ENCODE measurements at places on chromosomes 5 and 9.

- DNase-seq: no peak
Observed at GRCh38 chr5:77139001-77139400, 51.9 kb upstream of the ZBED3 start.

GRCh38 chr5:156456857-156457256 lies 129.9 kb downstream of the SGCD start:
- no peak for DNase-seq

GRCh38 chr9:134644725-134645606 lies 3.4 kb downstream of the COL5A1 start:
- DNase-seq: no peak

DNA sequence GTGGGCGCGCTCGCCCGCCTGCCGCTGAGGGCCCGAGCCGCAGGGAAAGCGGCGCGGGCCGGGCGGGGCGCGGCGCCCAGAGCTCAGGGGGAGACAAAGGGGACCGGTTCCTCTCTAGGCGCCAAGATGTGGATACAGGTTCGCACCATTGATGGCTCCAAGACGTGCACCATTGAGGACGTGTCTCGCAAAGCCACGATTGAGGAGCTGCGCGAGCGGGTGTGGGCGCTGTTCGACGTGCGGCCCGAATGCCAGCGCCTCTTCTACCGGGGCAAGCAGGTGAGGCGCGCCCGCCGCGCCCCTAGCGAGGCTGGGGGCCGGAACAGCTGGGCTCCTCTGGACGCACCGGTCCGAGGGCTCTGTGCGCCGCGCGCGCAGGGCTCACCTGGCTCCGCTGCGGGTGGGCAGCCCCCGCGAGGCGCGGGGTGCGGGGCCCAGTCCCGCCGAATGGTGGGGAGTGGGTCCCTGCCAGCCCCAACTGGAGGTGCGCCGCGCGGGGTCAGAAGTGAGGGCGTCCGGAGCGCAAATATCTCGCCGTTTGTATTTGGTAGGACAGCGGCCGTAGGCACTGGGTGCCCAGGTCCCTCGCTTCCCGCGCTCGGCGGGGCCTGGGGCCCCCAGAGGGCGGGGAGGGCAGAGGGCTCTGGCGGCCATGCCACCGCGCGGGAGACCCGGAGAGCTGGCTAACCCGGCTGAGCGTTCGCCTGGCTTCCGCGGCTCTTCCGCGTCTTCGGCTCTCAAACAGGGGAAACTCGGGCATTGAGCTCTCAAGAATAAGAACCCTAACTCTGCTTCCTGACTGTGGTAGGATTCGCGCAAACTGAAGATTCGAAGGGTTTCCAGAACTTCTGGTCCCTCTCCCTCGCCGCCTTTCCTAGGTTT lies 607 bp downstream of the UHRF2 start:
- peak; percentile 4 for DNase-seq

- no peak for DNase-seq
Observed at GRCh38 chr5:155729684-155730059, 597.3 kb upstream of the SGCD start.

GRCh38 chr5:154038261-154038706 lies 426 bp downstream of the FAM114A2 start:
- DNase-seq: no peak

GRCh38 chr9:96064826-96065481 lies 189.5 kb downstream of the ERCC6L2 start:
- DNase-seq: no peak

GRCh38 chr5:59800347-59800893 lies 93.1 kb downstream of the PDE4D start:
- DNase-seq: no peak

DNA sequence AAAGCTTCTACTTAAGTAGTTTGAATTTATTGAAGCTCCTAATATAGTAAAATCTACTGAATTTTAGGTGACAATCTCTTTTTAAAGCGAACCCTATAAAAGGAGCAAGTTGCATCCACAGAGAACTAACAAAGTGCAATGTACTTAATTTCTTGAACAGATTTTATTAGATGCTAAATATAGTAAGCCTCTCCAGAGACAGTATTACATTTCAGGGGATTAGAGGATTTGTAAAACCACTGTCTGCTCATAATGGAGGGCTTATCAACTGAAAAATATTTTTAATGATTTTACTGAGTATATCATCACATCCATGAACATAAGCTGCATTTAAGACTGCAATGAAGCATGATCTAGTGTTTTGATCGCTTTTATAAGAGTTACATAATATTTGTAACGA lies 230.0 kb upstream of the EFNA5 start:
- DNase-seq: no peak

GRCh38 chr9:116264361-116264760 lies 110.8 kb downstream of the PAPPA start:
- no peak for DNase-seq

GRCh38 chr5:168356592-168356991 lies 65.1 kb downstream of the WWC1 start:
- no peak for DNase-seq

- no peak for DNase-seq
Observed at GRCh38 chr9:135614821-135615665, 24.3 kb downstream of the GLT6D1 start.

- no peak for DNase-seq
Observed at GRCh38 chr5:639253-639530, 27.1 kb downstream of the CEP72 start.

- no peak for DNase-seq
Observed at GRCh38 chr9:95005278-95006143, 279.0 kb downstream of the AOPEP start.

DNA sequence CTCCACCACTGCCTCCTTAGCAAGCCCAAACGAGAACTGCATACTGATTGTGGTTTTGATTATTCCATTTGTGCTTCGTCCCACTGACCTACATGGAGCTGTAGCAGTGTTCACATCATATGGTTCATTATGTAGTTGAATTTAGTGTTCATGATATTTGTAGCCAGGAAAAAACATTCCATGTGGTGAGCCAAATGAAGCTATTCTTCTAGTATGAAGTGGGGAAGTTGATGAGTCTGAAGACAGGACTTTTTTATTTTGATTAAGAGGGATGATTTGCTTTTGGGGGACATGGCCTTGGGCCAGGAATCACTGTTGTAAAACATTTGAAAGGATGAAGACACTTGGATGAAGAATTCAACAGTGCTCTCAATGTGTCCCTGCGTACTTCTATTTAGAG lies 192.9 kb upstream of the SLC27A6 start:
- no peak for DNase-seq

- no peak for DNase-seq
Observed at GRCh38 chr9:128415281-128415680, 5.4 kb upstream of the CERCAM start.

DNA sequence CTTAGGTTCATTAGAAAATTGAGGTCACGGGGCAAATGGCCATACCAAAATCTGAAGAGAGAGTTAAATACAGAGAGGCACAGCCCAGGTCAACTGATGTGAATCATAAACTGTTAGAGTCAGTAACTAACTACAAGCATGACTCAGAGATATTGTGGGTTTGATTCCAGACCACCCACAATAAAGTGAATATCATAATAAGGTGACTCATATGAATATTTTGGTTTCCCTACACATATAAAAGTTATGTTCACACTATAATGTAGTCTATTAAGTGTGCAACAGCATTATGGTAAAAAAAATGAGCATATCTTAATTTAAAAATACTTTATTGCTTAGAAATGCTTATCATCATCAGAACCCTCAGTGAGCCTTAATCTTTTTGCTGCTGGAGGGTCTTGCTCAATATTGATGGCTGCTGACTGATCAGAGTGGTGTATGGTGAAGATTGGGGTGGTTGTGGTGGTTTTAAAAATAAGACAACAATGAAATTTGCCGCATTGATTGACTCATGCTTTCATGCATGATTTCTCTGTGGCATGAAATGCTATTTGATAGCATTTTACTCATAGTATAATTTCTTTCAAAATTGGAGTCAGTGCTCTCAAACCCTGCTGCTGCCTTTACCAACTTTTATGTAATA lies 53.1 kb upstream of the EDIL3 start:
- DNase-seq: no peak

DNA sequence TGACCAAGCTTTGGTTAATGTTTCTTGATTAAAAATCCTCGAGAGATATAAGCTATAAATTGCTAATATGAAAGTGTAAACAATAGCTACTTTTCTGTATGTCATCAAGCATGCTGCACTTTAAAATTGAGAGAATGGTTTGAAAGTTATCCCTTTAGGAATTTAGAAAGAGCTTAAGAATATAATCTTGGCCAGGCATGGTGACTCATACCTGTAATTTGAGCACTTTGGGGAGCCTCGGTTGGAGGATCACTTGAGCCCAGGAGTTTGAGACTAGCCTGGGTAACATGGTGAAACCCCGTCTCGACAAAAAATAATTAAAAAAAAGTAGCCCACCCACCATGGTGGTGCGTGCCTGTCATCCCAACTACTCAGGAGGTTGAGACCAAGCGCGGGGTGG lies 12.2 kb upstream of the MROH2B start:
- DNase-seq: no peak

DNA sequence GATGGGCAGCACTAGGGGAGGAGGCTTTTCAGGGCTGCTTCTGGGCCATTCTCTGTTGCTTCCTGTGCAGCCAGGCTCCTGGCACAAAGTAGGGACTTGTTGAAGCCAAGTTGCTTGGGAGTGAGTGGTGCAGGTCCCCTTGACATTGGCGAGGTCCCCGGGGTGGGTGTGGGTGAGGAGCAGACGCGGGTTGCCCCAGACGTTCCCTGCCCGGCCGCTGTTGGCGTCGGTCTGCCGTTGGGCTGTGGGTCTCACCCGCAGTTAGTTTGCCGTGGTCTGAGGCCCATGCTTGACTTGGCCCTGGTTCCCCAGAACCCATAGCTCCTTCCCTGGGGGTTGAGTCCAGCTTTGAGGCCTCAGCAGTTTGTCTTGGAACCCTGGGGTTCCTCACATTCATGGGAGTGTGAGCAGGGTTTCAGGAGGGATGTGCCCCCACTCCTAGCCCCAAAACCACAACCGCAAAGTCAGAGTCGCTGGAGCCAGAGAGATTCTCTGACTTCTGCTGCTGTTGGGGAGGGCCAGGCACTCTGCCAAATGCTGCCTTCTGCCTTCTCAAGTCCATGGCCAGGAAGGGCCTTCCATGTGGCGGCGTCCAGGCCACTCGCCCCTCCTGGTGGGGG lies 77.5 kb downstream of the RXRA start:
- no peak for DNase-seq

DNA sequence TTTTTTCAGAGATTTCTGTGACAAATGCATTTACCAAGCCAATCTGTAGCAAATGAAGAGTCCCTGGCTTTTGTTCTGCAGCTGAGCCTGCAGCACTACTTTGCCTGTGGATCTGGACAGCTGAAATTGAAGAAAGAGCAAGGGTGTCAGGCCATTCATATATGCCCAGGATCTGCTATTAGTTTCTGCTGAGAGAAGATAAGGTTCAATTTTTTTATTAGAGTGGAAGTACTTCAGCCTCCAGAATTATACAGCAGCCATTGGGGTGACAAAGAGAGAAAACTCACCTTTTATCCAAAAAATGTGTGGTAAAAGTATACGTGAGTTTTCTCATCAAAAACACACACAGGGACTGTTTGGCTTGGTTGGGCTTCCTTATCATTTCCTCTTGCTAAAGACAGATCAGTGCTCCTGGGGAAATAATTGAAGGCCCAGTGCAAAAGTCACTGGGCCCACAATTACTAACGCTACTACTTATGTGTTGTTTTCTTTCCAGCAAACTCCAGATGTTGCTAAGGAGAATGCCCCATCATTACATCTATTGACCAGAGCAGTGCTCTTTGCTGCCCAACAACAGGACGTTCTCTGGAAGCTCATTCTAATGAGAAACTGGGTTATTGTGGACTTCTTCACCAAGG lies 138.6 kb downstream of the CEMIP2 start:
- no peak for DNase-seq

- no peak for DNase-seq
Observed at GRCh38 chr9:79300068-79300467, 271.7 kb upstream of the TLE4 start.

DNA sequence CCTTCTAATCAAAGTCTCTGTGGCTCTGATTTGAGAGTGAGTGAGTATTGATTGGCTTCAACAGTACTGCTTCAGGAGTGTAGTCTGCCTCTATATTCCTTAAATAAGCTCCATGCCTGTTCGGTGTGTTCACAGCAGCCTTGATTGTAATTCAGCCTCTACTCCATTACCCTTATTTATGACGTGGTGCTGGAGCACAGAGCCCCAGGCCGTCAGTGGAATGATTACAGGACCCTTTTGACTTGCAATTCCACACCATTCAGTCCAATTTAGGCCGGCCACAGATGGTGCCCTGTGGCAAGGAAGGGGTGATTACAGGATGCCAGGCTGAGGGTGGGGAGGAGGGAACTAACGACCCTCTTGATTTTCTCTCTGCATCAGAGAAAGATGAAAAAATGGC lies 110.3 kb downstream of the ASTN2 start:
- no peak for DNase-seq

GRCh38 chr5:132737982-132738681 lies 786 bp upstream of the KIF3A start:
- no peak for DNase-seq

DNA sequence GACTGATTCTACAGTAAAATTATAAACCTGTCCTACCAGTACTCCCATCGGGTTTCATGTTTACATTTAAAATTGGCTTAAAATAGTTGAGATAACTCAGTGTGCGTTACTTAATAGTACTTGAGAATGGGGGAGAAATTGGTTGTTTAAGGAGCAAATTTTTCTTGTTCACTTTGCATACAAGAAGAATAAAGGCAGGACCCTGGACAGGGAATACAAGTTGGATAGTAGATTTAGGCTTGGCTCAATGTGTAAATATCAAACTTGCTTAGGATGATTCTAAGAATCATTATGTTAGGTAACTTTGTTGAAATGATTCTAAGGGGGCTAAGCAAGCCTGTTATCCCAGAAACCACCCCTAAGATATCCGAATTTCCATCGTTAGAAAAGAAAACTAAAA lies 448.4 kb upstream of the TLE4 start:
- DNase-seq: no peak

DNA sequence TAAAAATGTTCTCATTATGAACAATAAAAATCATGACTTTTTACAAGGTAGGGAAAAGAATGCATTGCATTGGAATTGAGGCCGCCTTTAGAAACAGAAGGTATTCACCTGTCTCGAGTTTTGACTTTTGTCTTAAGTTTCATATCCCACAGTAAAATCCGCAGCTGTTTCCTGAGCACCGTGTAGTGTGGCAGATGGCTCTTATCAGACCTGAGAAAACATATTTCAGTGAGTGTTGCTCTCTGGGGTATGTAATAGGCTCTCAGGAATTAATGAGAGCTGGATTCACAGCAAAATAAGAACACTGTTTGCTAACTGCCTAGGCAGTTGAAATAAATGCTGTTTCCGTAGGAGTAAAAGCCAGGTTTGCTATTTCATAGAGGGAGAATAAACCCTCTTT lies 221.4 kb downstream of the CFAP90 start:
- no peak for DNase-seq

GRCh38 chr5:153983885-153984284 lies 54.8 kb downstream of the FAM114A2 start:
- no peak for DNase-seq
